Activated CD8-positive, alpha-beta T cell treated with anti-CD3 and anti-CD28 coated beads, Interleukin-2, amount 10 ng/mL, durations not matched to agents 7 days and 5 days (primary cell): ENCODE measurements at places on chromosomes 13 and 19.

- H3K27me3 ChIP-seq, result no peaks in the 10 kb centered on the region
- peak; percentile 59 for DNase-seq
- peak overlapping the region; percentile 68 for H3K4me3 ChIP-seq
These were observed 162.2 kb downstream of the KDM4B start for GRCh38 chr19:5131031-5131505.

DNA sequence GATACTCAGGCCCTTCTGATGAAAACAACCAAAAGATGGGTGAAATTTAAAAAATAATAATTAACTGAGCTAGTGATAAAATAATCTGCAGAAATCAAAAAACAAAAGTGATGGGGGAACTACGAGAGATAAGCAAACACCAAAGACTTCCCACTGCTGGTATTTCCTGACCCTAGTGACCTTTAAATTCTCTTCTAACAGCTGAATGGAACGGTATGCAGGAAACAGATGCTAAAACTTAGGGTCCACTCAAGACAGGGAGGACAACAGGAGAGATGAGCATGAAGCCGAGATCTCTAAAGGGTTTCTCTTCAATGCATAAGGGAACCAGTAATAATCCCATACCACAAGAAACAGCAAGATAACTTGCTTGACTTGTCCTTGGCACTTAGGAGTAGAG lies 50.8 kb downstream of the USP12 start:
- no peak overlapping the region for H3K4me3 ChIP-seq
- peaks cover 47% of the 10 kb centered on the region for H3K36me3 ChIP-seq
- H3K27me3 ChIP-seq, result no peaks in the 10 kb centered on the region
- H3K27ac ChIP-seq, result no peak overlapping the region

DNA sequence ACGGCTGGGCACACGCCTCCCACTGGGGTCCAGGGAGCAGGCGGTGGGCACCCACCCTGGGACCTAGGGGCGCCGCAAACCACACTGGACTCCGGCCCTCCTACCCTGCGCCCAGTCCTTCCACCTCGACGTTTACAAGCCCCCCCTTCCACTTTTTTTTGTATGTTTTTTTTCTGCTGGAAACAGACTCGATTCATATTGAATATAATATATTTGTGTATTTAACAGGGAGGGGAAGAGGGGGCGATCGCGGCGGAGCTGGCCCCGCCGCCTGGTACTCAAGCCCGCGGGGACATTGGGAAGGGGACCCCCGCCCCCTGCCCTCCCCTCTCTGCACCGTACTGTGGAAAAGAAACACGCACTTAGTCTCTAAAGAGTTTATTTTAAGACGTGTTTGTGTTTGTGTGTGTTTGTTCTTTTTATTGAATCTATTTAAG lies 1.6 kb downstream of the JUNB start:
- H3K27ac ChIP-seq, result peak overlapping the region; percentile 97
- no peaks in the 10 kb centered on the region for H3K27me3 ChIP-seq
- peaks cover 15% of the 10 kb centered on the region for H3K36me3 ChIP-seq
- DNase-seq, result no peak
- H3K4me1 ChIP-seq, result peaks cover 45% of the 10 kb centered on the region

GRCh38 chr13:60138674-60139073 lies 25.1 kb downstream of the DIAPH3 start:
- no peaks in the 10 kb centered on the region for H3K27me3 ChIP-seq
- no peak overlapping the region for H3K4me3 ChIP-seq
- H3K27ac ChIP-seq, result no peak overlapping the region

- no peak for DNase-seq
- no peak overlapping the region for H3K27ac ChIP-seq
- H3K27me3 ChIP-seq, result no peaks in the 10 kb centered on the region
- no peaks in the 10 kb centered on the region for H3K36me3 ChIP-seq
- H3K4me3 ChIP-seq, result no peak overlapping the region
These were observed 59.3 kb downstream of the ATP11A start for GRCh38 chr13:112748947-112749735.

GRCh38 chr19:15138427-15138826 lies 31.2 kb downstream of the SYDE1 start:
- no peak overlapping the region for H3K27ac ChIP-seq
- H3K4me3 ChIP-seq, result no peak overlapping the region
- no peak for DNase-seq
- H3K4me1 ChIP-seq, result no peaks in the 10 kb centered on the region
- peaks cover 2% of the 10 kb centered on the region for H3K36me3 ChIP-seq

DNA sequence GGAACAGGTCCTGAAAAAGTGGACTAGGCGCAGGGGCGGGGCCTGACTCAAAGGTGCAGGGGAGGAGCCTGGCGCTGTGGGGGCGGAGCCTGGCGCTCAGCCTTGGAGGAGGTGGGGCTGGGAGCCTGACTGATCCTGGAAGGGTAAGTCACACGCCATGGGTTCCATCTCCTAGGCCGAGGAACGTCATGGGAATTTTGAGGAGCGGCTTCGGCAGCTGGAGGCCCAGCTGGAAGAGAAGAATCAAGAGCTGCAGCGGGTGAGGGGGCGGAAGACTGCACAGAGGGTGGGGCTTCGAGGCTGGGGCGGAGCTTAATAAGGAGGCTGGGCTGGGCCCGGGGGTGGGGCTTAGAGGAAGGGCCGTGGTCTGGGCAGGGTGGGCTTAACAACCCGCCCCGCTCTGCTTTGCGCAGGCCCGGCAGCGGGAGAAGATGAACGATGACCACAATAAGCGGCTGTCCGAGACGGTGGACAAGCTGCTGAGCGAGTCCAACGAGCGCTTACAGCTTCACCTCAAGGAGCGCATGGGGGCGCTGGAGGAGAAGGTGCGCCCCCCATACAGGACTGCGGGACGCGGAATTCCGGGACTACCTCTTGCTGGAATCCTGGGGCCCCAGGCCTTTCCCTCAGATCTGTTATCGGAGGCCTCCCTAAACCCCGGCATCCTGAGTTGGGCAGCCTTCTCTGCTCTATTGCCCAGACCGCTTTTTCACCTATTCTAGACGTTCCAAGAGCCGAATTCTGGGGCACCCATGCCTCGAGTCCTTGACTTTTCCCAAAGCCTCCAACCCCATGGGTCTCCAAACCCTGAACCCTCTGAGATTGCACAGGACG lies 14.5 kb downstream of the PPFIA3 start:
- peak; percentile 56 for DNase-seq
- H3K27ac ChIP-seq, result no peak overlapping the region
- peaks cover 12% of the 10 kb centered on the region for H3K27me3 ChIP-seq
- peaks cover 18% of the 10 kb centered on the region for H3K4me1 ChIP-seq
- peak overlapping the region; percentile 61 for H3K4me3 ChIP-seq

DNA sequence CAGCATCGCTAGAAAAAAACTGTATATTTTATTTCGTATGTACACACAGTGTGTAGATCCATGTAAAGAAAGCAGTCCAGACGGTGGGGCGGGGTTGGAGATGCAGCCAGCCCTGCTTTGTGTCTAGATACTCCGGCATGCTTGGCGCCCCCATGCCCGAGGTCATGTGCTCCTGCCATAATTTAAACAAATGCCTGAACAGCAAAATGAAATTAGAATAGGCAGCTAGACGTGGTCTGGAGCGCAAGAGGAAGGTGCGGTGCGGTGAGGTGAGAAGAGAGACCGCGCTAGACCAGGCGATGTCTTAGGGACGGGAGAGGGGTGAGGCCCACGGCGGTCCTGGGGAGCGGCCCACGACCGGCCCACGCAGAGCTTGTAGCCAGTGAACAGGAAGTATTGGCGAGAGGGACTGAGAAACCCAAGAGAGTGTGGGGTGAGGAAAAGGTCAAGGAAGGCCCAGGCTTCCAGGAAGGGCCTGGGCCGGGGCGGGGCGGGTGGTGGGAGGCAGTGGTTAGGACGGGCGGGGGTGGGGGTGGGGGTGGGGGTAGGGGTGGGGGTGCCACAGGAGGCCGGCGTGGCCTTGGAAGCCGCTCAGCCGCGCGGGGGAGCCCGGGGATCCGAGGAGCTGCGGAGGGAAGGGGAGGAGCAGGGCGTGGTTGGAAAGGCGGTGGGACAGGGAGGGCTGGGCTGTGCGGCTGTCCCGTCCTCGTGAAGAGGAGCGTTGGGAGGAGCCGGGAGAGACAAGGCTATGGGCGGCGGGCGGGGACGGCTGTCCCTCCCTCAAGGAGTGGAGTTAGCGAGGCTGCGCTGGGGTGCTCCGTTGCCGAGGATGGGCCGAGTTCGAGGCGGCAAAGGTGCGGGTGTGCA lies 254.7 kb upstream of the SGCG start:
- H3K27me3 ChIP-seq, result peaks cover 20% of the 10 kb centered on the region
- no peak overlapping the region for H3K4me3 ChIP-seq
- no peaks in the 10 kb centered on the region for H3K36me3 ChIP-seq
- DNase-seq, result no peak

DNA sequence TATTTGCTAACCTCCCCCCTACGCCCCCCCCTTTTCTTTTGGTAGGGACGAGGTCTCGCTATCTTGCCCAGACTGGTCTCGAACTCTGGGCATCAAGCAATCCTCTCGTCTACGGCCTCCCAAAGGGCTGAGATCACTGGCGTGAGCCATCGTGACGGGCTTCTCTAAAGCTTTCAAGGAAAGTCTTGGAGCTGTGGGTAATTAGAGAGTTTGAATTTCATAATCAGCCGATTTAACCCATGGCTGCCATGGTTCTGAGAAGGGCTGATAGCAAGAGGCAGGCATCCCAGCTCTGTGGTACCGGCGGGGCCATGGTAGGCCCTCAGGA lies 679 bp upstream of the ABHD8 start:
- no peak for DNase-seq
- H3K27me3 ChIP-seq, result no peaks in the 10 kb centered on the region

DNA sequence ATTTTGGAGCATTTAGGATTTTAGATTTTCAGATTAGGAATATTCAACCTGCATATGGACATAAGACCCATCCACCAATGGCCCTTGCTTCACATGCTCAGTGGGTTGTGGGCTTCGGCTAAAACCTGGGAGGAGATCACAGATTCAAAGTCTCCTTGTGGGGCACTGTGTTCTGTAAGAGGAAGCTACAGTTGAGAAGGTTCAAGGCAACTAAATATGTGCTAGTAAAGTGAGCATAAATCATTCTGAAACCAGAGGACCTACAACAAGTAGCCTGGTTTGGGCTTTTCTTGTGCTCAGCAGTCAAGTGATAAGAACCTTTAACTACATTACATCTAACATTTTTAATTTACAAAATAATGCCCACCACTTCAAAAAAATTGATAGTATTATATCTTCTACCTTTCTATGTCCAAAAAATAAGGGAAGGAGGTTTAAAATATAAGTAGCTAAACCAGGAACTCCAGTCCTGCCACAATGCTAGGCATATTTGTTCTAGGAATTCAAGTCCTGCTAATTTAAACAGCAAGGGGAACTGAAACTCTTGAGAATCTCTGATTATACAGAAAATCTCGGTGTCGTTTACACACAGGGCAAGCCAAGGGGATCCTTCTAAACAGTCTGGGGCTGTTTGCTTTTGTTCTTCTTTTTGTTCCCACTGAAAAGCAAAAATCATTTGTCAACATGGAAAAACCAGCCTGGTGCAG lies 36.6 kb downstream of the FOXO1 start:
- H3K27me3 ChIP-seq, result no peaks in the 10 kb centered on the region
- peaks cover 60% of the 10 kb centered on the region for H3K4me1 ChIP-seq
- no peak for DNase-seq
- peaks cover 44% of the 10 kb centered on the region for H3K36me3 ChIP-seq

- peaks cover 44% of the 10 kb centered on the region for H3K27me3 ChIP-seq
- H3K4me3 ChIP-seq, result no peak overlapping the region
- DNase-seq, result no peak
- H3K4me1 ChIP-seq, result peaks cover 14% of the 10 kb centered on the region
- H3K36me3 ChIP-seq, result no peaks in the 10 kb centered on the region
These were observed 10.8 kb downstream of the PRR36 start for GRCh38 chr19:7863157-7863970.

GRCh38 chr19:18282021-18282787 lies 782 bp upstream of the JUND start:
- H3K27ac ChIP-seq, result peak overlapping the region; percentile 94
- H3K27me3 ChIP-seq, result no peaks in the 10 kb centered on the region
- peak overlapping the region; percentile 83 for H3K4me3 ChIP-seq
- peaks cover 62% of the 10 kb centered on the region for H3K4me1 ChIP-seq

DNA sequence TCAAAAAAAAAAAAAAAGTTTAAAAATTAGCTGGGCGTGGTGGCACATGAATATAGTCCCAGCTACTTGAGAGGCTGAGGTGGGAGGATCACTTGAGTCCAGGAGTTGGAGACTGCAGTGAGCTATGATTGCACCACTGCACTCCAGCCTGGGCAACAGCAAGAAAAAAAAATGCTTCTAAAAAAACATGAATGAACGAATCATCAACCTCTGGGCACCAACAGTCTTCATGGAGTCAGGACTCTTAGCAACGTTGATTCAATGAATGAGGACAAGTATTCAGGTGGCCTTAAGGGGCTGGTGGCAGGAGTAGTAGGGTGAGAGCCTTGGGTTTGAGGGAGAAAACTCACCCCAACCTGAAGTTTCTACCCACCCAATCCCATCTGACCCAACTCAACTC lies 20.6 kb upstream of the OLFM2 start:
- DNase-seq, result no peak
- H3K4me3 ChIP-seq, result no peak overlapping the region
- no peaks in the 10 kb centered on the region for H3K36me3 ChIP-seq
- H3K27ac ChIP-seq, result no peak overlapping the region
- H3K27me3 ChIP-seq, result no peaks in the 10 kb centered on the region
- H3K4me1 ChIP-seq, result no peaks in the 10 kb centered on the region

DNA sequence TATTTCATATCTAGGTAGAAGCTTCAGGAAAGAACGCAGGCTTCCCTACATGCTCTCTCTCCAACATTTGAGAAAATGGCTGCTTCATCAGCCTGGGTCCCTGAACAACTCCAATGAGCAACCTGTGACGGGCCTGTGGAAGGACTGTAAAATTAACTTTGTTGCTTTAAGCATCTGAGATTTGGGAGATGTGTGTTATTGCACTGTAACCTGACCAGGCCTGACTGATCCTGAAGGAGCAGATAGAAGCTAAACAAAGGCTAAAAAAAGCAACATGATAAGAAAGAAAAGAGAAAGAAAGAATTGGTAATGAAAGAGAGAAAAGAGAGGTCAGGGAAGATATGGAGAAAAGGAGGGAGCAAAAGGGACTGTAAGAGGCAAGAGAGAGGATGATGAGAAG lies 77.1 kb upstream of the MBNL2 start:
- no peaks in the 10 kb centered on the region for H3K36me3 ChIP-seq
- peaks cover 19% of the 10 kb centered on the region for H3K27me3 ChIP-seq
- H3K4me1 ChIP-seq, result no peaks in the 10 kb centered on the region
- H3K27ac ChIP-seq, result no peak overlapping the region

- no peak overlapping the region for H3K4me3 ChIP-seq
- peaks cover 5% of the 10 kb centered on the region for H3K27me3 ChIP-seq
- no peak overlapping the region for H3K27ac ChIP-seq
- DNase-seq, result no peak
- no peaks in the 10 kb centered on the region for H3K36me3 ChIP-seq
These were observed 103.0 kb downstream of the DNAJC15 start for GRCh38 chr13:43126420-43126819.

DNA sequence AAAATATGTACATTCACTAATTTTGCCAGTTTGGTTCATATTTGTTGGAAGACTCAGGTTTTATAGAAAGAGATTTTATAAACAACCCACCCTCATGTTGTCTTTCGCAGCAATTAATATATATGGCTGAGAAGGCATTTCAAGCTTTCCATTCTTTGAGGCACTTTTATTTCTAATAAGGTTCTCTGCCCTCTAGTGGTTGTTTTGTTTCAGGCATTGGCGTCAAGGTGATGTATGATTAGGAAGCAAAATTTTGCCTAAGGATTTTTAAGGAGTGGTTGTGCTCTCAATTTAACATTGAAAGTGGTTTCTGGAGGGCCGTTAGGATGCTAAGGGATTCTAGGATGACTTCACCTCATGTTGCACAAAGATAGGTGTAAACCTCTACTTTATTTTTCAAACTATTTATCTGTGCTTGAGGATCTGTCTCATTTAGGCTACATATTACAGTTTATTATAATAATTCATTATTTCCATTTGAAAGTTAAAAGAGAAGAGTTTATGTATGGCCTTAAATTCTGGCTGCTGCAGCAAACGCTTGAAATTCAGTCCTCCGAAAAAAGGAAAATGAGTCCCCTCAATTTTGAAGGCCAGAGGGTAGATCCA lies 35.9 kb downstream of the OXGR1 start:
- no peaks in the 10 kb centered on the region for H3K4me1 ChIP-seq
- no peak overlapping the region for H3K4me3 ChIP-seq
- H3K36me3 ChIP-seq, result no peaks in the 10 kb centered on the region
- no peak for DNase-seq
